ENCODE measurements at places on chromosomes 13 and 19.

- no peak for DNase-seq
Measured at GRCh38 chr19:35015954-35016351, 14.3 kb upstream of the SCN1B start.

GRCh38 chr19:28170066-28170465 lies 1042.9 kb downstream of the UQCRFS1 start:
- DNase-seq, result no peak

GRCh38 chr13:46595136-46595884 lies 42.3 kb downstream of the LRCH1 start:
- DNase-seq, result no peak

- no peak for DNase-seq
Measured at GRCh38 chr13:87344176-87344575, 327.0 kb upstream of the SLITRK5 start.

DNA sequence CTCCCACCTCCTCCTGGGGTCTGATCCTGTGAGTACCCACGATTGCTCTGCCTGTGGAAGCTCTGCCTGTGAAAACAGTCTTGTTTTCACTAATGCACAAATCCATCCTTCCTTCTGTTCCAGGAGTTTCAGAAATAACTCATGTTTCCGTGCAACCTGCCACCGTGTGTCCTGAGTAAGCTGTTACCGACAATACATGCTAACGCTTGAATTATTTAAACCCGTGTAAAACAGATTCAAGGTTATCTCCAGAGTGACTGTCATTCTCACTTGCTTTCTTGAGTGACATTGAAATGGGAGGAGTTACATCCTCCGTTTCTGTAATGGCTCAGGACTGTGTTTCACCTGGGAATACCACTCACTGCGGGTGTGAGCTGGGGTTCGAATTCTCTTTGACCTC lies 24.9 kb downstream of the GPR12 start:
- DNase-seq, result no peak

- DNase-seq, result no peak
Measured at GRCh38 chr13:103839460-103839859, 773.2 kb upstream of the SLC10A2 start.

GRCh38 chr19:3565139-3565538 lies 7.6 kb upstream of the HMG20B start:
- no peak for DNase-seq

- DNase-seq, result no peak
Measured at GRCh38 chr13:61417086-61417570, 1.5 kb upstream of the PCDH20 start.

DNA sequence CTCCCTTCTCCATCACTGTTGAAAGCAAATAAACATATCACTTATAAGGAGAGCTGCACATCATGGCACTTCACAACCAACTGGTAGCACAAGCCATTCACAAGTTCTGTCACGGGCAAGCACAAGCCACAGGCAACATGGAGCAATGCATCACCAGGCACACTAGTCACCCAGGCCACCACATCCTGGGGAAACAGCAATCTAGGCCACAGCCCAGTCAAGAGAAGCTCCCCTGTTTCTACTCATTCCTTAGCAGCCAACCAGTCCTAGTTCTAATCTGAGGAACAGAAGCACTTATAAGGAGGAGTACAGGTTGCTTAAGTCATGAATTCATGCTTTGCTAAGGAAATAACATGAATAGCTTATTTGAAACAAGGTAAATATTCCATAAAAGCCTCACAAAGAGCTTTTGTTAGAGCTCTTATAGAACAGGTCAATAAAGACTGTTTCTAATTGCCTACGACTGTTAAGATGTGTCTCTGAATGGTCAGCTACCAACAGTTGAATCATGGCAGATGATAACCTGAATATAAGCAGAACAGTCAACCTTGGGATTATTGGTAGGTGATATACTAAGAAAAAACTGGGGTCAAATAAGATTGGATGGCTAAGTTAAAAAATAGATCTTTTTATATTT lies 169.0 kb downstream of the TBC1D4 start:
- no peak for DNase-seq

DNA sequence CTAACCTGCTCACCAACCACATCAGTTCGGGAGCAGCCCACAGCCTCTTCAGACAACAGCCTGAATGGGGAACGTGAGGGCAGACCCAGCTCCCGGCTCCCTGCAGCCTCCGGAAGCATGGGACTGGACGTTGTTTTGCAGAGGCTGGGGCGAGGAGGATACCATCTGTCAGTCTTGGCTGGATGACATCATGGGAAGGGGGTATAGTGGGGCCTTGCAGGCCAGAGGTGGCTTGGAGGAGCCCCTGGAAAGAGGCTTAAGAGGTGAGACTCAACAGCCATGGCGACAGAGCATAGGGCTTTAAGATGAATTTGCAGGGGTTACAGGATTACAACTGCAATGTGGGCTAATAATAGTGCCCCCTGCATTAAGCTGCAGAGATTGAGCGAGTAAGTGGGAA lies 1.5 kb downstream of the FXYD3 start:
- no peak for DNase-seq

GRCh38 chr19:52725528-52725961 lies 9.3 kb downstream of the ZNF611 start:
- DNase-seq, result no peak

DNA sequence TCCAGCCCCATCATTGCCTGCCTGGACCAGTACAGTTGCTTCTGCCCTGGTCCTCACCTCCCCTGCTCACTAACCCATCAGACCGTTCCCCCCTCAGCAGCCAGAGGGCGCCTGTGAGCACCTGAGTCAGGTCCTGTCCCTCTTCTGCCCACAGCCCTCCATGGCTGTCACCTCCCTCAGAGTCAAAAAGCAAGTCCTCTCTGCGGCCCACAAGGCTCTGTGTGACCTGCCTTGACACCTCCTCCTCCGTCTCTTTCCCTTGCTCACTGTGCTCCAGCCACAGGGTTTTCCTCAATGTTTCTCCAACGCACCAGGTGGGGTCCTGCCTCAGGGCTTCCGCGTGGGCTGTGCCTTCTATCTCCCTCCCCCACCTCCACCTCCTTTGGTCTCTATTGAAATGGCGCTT lies 29.4 kb upstream of the PTPRS start:
- no peak for DNase-seq

DNA sequence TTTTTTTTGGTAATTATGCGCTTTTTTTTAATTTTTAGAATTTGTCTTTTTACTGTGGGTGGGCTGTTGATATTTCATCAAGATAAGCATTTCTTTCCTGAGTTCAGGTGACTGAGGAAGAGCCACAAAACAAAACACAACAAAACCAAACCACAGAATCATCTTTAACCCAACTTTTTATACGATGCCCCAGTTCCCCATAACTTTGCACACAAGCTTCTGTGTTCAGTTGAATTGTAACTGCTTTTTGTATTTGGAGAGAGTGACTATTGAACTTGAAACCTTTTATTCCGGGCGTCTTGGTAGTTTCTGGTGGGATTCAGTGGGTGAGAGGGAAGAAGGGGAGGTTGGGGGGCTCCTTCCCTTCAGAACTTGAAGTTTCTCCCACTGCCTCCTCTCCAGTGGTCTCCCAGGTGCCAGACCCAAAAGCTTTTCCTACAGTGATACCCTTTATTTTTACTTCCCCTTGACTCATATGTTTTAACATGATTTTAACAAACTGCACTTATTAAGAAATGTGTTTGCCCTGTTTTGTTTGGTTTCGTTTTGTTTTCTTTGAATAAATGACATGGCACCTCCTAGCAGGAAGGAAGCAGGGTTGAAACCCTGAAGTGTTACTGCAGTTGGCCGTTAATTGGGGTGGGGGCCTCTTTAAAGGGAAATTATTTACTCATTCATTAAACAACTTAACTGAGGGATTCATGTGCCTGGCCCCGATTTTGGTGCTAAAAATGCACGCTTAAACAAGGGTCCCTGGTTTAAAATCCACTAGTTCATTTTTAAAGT lies 2.7 kb upstream of the CCDC97 start:
- no peak for DNase-seq

DNA sequence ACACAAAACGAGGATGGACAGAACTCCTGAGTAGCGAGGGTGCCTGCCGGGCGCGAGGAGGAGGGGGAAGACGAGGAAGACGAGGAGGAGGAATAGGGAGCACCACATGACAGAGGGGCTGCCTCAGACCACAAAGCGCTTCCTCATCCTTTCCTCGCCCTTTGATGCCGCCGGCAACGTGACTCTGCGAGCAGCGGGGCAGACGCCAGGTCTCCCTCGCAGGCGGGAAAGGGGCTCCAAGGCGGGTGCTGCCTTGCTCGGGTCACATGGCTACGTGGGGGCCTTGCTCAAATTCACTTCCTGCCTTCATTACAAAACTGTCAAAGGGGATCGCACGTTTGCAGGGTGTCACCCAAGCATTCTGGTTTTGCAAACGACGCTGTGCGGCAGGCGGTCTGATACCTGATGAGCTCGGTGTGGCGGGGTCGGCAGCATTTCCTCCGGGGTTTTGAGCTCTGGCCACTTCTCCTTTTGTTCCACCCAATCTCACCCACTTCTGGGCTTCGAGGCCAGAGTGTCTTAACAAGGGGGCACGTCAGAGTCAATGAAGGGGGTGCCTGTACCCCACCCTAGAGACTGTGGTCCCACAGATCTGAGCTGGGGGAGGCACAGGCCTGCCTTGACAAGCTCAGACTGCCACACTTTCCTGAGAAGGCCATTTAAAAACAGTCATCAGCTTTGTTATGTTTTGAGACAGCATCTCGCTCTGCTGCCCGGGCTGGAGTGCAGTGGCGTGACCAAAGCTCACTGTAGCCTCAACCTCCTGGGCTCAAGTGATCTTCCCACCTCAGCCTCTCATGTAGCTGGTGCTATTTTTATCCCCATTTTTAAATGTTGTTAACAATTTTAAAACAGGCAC lies 14.9 kb downstream of the MAP2K2 start:
- peak; percentile 55 for DNase-seq

DNA sequence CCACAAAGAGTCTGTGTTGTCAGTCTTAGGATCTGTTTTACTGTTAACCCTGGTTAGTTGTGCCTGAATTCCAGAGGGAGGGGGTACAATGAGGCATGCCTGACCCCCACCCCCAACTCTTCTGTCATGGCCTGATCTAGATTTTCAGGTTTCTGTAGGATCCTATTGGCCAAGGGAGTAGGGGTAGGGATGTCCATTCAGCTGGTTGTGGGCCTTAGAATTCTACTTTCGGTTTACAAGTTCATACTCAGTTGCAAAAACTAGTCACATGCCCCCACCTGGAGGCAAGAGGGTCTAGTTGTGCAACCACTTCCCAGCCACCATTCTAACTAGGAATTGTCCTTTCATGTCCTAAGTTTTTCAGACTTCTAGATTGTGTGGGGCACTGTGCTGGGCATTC lies 94.3 kb upstream of the MBNL2 start:
- DNase-seq, result no peak

- DNase-seq, result no peak
Measured at GRCh38 chr13:111663505-111663904, 343.1 kb downstream of the TEX29 start.

GRCh38 chr13:21557995-21558394 lies 46.0 kb downstream of the MICU2 start:
- DNase-seq, result no peak

DNA sequence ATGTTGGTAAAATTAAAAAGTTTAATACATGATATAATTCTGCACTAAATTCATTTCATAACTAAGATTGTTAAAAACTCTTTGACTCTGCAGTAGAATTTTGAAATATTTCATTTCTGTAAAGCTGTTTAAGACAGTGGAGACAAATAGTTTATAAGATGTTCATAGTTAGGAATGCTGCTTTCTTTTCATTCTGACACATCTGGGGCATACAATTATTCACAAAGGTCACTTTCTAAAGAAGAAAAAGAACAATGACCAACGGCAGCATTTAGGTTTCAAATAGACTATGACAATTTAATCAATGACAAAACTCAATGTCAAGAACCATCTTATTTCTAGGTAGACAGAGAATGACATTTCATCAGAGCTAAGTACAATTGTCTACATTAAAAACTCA lies 1422.1 kb downstream of the PCDH9 start:
- DNase-seq, result no peak

GRCh38 chr19:31349160-31349881 lies at the start of gene TSHZ3:
Gene TSHZ3 (minus strand): TSS chr19:31349436. CDS start chr19:31349219, 217 bp downstream.
- DNase-seq, result no peak

DNA sequence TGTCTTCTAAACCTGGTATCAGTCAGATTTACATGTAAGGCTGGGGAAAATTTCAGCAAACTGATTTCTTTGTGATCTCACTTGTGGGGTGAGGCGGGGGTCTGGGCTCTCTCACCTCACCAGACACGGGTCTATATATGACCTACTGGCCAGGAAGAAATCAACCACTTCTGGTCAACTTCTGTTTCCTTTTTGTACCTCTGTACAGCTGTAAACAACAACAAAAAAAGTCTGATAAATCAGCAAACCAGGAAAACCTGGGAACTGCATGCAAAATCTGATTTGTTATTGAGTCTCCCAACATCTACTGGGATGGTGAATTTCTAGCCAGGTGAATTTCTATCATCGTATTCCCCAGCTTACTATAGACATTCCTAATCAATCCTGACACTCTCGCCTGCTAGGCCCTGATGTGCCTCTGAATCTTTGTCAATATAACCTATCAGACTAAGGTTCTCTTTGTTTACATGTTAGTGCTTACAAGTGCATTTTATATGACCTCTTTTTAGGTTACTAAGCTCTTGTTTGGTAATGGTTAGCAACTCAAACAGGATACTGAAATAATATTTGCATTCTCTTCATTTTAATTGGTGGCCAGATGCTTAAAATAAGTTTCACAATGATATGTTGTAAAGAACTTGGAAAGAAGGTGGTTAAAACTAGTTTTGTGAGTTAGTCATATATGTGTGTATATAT lies 77.7 kb downstream of the LRRC63 start:
- no peak for DNase-seq
